Frontal cortex (tissue), 4 donors: ENCODE measurements at places on chromosomes 2 and 18.

GRCh38 chr2:208360259-208361076, 46.1 kb upstream of the PTH2R start:
- DNase-seq = no peak

GRCh38 chr18:36811955-36812354, 16.8 kb downstream of the TPGS2 start:
- no peak for DNase-seq

- no peak for DNase-seq
These were observed 97.0 kb downstream of the TTC32 start for GRCh38 chr2:19804639-19805260.

GRCh38 chr2:173419506-173419905, 64.8 kb downstream of the CDCA7 start:
- no peak for DNase-seq

DNA sequence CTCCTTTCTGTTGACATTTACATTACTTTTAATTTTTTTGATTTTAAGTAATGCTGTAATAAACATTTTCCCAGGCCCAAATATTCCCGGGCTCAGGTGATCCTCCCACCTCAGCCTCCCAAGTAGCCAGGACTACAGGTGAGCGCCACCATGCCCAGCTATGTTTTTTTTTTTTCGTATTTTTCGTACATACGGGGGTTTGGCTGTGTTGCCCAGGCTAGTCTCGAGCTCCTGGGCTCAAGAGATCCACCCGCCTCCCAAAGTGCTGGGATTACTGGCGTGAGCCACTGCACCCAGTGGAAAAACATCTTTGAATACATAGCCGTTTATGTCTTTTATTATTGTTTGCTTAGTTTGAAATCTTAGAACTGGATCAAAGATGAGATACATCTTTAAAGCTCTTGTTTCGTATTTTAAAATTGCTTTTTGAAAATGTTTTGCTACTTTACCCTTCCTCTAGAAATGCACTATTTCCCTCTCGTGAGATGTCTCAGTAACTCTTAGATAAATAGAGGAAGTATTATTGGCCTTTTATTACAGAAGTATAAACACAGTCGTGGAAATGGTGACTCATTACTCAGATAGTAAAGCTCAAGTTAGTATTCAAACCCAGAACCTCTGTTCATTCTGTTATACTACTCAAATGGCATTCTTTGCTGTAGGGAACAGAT, 2.4 kb downstream of the SMCHD1 start:
- no peak for DNase-seq

GRCh38 chr2:108228006-108228405, 11.8 kb upstream of the SULT1C3 start:
- DNase-seq = no peak

- DNase-seq = no peak
These were observed 38.3 kb downstream of the DHRS9 start for GRCh38 chr2:169107645-169108044.

- DNase-seq = no peak
These were observed 29.7 kb downstream of the GYPC start for GRCh38 chr2:126685629-126686028.

DNA sequence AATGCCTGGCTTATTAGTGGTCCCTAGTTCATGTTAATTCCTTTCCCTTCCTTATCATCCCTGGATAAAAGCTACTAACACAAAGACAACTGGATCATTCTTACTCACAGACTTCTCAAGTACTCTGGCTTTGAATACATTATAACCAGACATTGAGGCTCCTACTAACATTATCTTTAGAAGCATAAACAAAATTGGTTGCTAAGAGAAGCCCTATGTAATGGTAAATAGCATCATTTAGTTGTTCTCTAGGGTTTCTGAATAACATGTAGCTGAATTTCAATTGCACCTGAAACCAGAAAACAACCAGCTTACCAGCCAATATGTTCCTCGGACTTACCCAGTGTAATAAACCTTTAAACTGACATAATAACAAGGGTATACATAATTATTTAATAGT, 114.1 kb upstream of the NCKAP5 start:
- no peak for DNase-seq

DNA sequence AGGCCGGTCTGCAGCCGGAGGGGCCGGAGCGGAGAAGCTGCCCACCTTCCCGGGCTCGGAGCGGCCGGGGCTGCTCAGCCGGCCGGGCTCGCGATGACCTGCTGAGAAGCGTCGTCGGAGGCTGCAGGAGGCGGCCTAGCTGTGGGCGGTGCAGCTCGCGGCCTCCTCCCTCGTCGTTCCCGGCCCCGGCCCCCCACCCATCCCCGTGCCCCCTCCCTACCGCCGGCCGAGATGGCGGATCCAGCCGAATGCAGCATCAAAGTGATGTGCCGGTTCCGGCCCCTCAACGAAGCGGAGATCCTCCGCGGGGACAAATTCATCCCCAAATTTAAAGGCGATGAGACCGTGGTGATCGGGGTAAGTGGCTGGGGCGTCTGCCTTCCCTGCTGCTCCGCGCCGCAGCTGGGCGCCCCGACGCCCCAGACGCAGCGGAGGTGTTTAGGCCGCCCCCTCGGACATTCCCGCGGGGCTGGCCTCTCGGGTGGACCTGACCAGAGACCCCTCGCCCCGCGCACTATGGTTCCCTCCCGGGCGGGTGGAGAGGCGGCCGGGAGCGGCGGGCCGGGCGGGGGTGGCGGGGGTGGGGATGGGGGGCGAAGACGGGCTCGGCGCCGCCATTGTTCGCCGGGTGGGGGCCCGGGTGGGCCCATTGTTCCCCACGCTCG, 492 bp downstream of the KIF5C start:
- peak; percentile 30 for DNase-seq

DNA sequence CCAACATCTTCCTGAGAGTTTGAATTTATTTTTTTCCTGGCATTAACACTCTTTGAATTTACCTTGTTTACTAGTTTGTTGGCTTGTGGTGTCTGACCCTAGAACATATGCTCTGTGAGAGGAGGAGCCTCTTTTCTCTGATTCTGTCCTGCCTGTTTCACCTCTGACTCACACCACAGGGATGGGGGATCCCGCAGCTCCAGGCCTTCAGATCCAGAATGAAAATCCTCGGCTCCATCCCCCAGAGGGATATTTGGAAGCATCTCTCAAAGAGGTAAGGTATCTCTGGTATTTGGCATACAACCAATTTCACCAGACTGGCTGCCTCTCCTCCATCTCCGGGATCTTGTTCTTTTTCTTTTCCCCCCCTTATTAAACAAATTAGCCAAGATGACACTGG, 104.7 kb downstream of the GPR39 start:
- no peak for DNase-seq

DNA sequence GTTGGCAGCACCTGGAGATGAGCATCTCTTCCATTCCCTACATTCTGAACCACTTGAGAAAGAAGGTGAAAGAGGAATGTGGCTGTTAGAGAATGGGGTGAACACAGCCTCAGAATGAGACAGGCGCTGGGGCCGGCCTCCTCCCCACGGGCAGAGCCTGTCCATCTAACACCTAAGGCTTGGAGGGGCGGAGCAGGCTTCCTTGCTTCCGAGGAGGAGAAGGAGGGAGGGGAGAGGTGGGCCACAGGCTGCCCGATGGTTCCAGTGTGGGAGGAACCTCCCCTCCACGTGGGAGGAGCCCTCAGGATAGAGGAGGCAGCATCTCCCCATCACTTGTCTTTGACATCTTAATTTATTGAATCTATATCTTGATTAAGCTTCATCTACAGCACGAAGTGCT, 68.6 kb downstream of the CIB4 start:
- no peak for DNase-seq

DNA sequence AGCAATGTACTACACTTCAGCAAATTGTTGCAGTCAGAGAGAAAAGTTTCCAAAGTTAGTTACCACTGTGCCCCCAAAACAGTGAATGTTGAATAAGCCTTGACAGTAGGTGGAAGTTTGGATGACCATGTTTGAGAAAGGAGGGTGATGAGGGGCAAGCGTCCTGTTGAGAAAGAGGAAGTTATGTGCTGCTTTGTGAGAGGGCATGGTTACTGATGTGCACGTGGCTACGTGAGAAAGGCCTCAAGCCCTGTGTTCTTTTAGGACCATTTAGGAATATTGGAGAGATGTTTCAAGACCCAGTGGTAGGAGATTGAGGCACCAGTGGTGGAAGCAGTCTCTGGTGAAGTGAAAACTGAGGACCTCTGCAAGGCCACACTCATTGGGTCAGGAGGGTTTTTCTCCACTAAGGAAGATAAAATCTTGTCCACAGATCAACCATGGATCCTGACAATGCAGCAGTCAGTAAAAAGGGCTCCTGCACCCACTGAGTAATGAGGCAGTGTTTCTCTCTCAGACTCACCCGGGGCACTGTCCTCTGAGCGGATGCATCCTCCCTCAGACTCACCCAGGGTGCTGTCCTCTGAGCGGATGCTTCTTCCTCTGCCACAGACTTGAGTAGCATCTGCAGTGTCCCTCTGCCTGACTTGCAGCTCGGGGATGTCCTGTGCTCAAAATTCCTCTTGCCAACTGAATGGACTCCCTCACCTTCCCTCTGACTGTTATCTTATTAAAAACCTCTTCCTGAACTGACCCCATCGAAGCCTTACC, 34.7 kb upstream of the ACTR3 start:
- DNase-seq = no peak

GRCh38 chr2:15427987-15428386, 133.1 kb downstream of the NBAS start:
- DNase-seq = no peak

- no peak for DNase-seq
These were observed 26.9 kb upstream of the GLS start for GRCh38 chr2:190853531-190854383.

DNA sequence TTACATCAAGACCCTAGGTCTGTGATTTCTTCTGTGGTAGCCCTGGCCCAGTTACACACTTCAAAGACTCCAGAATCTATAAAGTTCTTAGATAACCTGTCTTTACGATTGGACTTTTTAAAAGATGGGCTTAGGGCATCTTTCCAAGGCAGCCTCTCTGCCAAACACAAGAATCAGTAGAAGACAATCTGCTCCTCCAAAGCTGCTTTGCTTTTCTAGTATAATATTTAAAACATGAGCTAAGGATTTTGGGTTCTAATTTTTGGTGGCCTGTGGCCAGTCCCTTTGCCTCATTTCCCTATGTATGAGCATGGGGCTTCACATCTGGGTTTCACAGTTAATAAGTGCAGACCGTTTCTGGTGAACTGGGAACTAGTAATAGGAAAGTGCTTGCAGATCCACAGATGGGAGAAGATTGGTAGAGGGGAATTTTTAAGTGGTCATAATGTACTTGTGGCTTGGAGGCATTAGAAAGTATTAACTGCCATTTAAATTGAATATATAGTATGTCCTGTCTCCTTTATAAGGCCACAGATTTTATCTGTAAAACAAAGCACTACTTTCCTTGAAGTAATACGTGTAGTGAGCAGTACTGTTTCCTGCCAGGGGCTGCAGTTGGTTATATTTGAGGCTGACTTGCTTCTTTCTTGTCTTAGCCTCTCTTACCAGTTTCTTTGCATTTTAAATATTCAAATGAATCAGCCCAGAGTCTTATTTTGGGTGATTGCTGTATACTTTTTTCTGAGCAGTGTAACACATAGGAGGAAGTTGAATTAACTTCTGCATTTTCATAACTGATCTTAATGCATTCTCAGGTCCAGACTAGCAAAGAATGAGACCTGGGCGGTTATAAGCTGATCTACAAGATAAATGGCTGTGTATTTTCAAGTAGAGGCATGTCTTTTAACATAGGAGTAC, 1.5 kb downstream of the ARPC2 start:
- DNase-seq = no peak

DNA sequence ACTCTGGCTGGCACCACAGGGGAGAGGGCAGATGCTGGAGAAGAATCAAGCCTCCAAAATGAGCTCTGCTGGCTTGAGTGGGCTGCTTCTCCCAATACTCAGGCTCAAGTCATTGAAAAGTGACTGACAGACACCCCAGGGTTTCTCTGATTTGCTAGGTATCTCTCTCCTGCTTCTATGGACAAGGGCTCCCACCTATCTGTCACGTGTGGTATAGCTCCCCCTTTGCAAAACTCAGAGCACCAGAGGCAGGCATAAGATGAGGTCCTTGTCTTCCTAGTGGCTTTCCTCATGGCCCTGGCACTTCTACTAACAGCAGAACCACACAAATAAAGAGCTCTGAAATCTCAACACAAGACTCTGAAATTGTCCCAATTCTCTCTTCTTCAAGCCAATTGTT, 105.2 kb downstream of the GALNT14 start:
- no peak for DNase-seq
